ENCODE measurements at places on chromosomes 12 and 14.

DNA sequence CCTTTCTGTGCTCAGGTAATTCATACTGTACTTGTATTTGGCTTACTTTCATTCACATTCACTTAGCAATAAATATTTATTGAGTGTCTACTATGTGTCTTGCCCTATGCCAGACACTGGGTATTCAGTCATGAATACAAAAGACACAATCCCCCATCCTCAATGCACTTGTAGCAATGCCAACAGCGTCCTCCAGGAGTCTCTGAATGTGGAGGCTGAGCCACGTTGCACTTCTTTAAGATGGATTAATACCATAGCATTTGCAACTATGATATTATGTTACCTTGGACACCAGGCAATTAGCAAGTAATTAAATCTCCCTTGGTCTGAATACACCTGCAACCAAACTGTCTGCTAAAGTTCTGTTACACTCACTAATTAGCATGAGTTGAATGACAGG lies 58.8 kb downstream of the OTX2 start:
- DNase-seq = no peak

DNA sequence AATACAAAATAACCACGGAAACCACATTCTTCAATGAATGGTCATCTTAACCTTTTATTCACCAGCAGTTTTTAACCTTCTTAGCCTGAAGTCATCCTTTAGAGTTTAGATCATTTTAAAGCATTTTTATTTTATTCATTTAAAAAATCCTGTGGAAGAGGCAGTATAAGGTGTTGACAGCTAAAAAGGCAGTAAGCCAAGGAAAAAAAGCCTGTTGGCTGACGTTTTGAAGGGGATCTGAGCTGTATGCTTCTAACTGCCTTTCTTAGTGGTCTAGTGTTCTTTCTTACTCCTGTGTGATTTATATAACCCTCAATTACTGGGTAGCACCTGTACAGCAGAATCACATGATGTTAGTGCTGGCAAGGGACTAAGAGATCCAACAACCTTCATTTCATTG lies 438.3 kb upstream of the SEL1L start:
- DNase-seq = no peak

- peak; percentile 90 for DNase-seq
Observed at GRCh38 chr12:5554711-5555110, 122.8 kb downstream of the NTF3 start.

- DNase-seq = peak; percentile 86
Observed at GRCh38 chr14:73188501-73188911, 48.8 kb upstream of the PAPLN start.

GRCh38 chr12:26396402-26396801 lies 201.0 kb downstream of the SSPN start:
- no peak for DNase-seq

DNA sequence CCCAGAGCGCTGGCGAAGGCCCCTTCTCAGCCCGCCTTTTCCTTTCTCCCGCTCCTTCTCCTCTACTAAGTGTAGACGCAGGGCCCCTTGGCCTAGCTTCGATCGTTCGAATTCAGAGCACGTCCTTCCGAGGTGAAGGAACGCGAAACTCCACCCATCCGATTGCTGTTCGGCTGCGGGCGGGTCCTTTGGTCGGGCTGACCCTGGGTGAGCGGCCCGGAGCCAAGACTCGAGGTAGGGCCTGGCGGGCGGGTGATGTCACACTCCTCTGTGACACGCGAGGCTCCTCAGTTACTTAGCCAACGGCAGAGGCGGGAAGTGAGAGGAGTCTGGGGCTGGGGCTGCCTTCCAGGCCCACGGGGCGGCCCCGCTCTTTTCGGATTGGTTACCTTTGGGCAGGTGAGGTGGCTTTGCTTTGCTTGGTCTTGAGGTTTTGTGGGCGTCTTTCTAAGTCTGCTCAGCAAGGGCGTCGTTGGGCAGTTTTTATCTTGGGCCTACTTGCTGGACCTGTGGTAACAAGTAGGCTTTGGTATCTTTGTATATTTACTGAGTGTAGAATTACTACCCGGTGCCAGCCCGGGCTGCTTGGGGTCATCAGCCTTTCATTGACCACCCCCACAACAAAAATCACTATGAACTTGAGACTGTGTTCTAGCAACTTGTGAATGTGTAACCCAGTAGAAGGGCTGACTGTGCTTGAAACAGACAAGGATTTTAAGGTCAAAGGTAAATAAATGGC lies 694 bp downstream of the TMBIM6 start:
- peak; percentile 92 for DNase-seq

DNA sequence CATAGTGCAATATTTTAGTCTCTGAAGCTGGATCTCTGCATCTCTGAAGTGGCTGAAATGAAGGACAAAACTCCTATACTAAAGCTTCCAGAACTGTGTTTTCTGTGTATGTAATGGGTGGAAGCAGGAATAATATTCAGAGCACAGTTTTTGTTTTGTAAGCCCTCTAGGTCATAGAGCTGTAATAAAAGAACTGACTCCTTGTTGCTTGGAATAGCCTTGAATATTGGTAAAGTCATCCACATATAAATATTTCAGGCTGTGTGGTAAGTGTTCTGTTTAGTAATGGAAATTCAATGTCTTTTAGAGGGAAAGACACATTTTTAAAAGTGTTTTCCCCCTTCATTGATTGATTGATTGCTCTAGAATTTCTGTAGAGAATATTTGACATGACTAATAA lies 18.2 kb upstream of the AKAP6 start:
- no peak for DNase-seq

Data from fibroblast of skin of back (primary cell).